Esophagus squamous epithelium (tissue), 5 donors: ENCODE measurements at places on chromosomes 1 and 21.

- DNase-seq = no peak
Measured at GRCh38 chr1:181033799-181034451, at the start of gene MR1. Gene MR1 (plus strand): TSS chr1:181033983. CDS start chr1:181034008, 25 bp downstream.

DNA sequence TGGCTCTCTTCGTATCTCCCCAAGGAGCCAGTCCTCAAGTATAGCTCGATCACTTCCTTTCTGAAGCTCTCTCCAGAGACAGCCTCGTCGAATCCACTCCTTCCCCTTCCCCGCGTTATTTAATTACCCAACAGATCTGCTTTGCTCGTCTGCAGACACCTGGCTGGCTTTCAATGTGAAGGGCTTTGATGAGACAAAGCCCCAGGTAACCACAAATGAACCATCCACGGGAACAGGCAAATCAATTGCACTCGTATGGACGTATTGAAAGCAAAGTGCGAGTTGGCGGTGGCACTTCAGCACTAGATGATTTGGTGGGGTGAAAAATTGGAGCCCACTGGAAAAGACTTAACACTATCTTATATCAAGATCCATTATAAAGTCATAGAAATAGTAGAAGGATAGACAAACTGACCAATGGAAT, 364 bp upstream of the BCAR3 start:
- no peak for DNase-seq

DNA sequence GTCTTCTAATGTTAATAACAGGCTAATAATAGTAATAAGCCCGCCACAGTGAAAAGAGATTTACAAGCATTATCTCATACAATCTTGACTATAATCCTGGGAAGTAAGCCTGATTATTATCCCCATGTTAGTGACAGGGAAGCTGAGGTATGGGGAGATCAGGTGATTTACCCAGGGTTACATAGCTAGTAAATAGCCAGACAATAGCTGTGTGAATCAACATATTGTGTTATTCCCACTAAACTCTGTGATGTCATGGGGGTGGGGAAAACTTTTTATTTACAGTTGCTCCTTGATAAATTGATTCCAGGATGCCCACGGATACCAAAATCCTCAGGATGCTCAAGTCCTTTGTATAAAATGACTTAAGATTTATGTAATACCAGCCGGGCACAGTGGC, 181.9 kb downstream of the LMO4 start:
- DNase-seq = no peak

GRCh38 chr1:5548266-5548665, 444.0 kb downstream of the NPHP4 start:
- DNase-seq = no peak

DNA sequence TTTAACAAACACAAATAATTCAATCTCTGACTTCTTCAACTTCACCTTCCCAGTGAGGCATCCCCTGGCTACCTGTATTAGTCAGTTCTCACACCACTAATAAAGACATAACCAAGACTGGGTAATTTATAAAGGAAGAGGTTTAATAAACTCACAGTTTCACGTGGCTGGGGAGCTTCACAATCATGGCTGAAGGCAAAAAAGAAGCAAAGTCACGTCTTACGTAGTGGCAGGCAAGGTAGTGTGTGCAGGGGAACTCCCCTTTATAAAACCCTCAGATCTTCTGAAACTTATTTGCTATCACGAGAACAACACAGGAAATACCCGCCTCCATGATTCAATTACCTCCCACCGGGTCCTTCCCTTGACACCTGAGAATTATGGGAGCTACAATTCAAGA, 478.5 kb downstream of the ADGRL2 start:
- no peak for DNase-seq

GRCh38 chr1:233744779-233745513, 131.0 kb downstream of the KCNK1 start:
- DNase-seq = no peak

DNA sequence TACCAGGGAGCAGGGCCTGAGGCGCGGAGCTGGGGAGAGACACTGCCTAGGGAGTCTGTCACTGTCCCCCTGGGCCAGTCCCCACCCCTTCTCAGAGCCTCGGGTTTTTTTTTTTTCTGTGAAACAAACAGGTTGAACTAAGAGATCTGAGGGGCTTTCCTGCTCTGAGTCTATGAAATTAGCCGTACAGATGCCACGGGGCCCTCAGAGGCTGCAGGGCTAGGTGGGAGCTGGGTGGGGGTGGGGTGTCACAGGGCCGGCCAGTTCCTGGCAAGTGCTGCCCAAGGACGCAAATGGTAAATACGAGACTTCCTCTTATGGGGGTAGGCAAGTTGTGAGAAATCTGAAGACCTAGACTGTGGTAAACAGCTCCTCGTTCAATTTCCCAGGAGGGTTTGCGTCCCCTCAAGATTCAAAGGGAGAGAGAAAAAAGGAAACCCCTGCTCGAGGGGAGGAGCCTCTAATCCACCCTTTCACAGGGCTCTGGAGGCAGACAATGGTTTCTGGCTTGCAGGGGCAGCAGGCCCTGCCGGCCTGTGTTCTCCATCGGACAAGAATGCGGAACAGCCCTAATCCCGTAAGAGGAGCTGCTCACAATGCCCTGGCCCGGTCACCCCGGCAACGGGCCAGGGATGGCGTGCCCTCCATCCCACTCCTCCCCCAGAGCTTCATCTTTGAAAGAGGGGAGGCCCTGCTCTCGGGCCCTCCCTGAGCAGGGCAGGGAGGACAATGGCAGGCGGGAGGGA, 7.8 kb downstream of the NUAK2 start:
- DNase-seq = no peak

DNA sequence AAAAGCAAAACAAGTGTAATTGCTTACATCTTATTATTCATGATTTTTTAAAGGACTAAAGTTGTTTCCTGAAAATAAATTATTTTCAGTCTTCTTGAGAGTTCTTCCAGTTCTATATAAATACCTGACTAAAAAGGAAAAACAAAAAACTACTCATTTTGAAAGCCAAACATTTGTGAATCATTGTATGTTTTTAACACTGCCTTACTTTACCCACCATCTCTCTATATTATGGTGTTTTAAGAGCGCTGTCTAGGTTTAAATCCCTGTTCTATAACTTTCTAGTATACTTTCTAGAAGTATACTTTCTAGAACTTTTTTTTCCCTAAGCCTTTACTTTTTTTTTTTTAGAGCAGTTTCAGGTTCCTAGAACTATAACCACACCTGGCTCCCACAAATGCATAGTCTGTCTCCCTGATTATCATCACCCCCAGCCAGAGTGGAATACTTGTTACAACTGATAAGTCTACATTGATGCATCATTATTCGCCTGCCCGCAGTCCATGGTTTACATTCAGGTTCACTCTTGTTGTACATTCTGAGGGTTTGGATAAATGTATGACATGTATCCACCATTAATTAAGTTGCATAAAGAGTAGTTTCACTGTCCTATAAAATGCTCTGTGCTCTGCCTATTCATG, 9.8 kb downstream of the RSBN1 start:
- no peak for DNase-seq

DNA sequence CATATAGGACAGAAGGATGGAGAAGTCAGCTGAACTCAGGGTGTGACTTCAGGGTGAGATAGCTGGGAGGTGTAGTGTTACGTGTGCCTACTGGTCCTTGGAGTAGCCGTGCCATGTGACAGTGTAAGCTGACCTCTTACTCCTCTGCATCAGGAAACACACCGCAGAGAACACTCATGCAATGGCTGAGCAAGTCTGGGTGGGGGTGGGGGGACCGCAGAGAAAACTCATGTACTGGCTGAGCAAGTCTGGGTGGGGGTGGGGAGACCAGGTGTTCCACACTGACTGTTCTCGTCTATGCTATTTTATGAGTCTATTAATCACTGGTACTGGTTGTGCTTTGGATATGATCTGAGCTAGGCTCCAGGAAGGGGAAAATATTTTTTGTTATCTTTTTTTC, 233.1 kb downstream of the PAPPA2 start:
- DNase-seq = no peak

- DNase-seq = no peak
Measured at GRCh38 chr1:247540581-247540980, 4.3 kb upstream of the OR2C3 start.

DNA sequence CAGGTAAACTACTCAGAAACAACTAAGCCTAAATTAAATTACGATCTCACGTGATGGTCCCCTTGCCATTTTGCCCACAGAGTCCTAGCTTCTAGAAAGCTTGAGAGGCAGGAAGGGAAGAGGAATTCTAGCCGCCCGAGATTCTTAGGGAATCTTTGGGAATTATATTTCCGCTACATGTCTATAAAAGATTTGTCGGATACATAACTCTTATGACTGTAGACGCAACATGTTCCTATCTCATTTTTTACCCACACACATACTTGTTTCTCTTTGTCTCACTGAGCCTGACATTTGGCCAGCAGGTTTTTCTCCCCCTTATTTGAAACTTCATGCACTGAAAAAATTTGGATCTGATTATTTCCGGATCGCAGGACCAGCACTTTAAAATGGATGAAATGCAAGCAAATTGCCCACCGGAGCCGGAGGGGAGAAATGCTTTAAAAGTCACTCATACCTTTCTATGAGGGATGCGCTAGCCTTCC, 5.5 kb downstream of the GLIS1 start:
- DNase-seq = no peak

GRCh38 chr1:221089273-221089672, 210.0 kb downstream of the HLX start:
- no peak for DNase-seq

GRCh38 chr1:236035681-236036101, 29.2 kb downstream of the NID1 start:
- no peak for DNase-seq

DNA sequence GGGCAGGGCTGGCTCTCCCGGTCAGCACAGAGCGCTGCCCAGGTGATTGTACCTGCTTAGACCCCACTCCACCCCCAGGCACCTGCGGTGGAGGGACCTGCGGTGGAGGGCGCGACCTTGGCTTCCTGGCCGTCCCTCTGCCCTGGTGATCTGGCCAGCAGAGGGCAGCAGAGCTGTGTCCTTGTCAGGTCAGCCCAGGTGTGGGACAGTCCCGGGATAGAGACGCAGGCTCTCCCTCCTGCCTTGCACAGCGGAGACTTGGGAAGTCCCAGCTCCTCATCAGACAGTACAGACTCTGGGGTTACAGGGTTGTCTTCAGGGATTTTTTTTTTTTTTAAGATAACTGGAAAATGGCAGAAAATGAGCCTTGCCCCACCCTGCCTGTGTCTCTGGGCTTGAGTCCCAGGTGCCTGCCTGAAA, 10.0 kb downstream of the SLX9 start:
- no peak for DNase-seq

- no peak for DNase-seq
Measured at GRCh38 chr1:99965646-99966375, 4.0 kb upstream of the SLC35A3 start.

GRCh38 chr1:53658489-53659230, 80.3 kb downstream of the GLIS1 start:
- DNase-seq = no peak

DNA sequence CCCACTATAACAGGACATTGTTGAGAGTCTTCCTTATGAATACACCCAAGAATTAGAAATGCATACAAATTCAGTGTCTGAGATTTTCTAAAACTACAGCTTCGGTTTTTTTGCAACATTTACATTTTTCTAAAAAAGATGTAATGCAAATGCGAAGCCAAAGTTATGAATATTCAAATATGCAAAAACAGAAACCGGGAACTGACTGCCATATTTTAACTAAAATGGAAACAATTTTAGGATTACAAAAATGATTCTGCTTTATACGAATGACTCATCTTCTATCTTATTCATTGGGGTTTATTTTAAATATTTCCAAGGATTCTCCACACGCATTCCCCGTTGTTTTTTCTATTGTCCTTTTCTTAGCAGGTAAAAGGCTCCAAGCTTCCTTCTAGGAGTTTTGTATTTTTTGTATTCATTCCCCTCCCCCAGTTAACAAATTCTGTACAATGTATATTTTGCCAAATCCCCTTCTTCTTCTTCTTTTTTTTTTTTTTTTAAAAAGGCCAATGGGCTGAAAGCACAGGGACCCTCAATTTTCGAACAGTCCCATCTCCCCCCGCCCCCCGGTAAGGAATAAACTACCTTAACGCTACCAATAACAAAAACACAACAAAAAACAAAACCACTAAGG, 1.0 kb downstream of the ARPC5 start:
- DNase-seq = no peak

GRCh38 chr1:111598544-111598943, 21.0 kb upstream of the RAP1A start:
- DNase-seq = no peak

DNA sequence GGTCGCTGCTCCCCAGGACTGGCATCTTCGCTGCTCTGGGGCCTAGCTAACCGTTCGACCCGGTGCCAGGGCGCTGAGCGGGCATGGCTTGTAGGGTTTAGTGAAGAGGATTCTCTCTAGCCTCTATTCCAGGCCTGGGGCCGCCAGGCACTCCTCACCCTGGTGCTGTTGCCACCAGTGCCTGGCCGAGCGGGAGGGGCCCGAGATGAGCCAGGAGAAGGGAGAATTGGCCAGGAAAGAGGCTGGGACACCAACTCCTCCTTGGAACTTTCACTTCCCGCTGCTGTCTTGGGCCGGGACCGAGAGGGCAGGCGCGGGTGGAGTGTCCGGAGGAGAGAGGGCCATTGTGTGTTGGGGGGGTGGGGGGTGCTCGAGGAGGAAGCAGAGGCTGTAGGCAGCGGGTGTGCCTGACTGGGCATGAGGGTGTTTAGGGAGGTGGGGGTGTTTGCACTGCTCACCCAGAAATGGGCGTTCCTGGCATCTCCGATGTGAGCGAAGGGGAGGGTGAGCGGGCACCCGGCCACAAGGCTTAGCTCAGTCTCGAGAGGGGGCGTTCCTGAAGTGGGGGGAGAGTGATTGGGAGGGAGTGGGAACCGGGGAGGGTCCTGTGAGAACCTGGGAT, 772 bp downstream of the ADAM15 start:
- DNase-seq = no peak

DNA sequence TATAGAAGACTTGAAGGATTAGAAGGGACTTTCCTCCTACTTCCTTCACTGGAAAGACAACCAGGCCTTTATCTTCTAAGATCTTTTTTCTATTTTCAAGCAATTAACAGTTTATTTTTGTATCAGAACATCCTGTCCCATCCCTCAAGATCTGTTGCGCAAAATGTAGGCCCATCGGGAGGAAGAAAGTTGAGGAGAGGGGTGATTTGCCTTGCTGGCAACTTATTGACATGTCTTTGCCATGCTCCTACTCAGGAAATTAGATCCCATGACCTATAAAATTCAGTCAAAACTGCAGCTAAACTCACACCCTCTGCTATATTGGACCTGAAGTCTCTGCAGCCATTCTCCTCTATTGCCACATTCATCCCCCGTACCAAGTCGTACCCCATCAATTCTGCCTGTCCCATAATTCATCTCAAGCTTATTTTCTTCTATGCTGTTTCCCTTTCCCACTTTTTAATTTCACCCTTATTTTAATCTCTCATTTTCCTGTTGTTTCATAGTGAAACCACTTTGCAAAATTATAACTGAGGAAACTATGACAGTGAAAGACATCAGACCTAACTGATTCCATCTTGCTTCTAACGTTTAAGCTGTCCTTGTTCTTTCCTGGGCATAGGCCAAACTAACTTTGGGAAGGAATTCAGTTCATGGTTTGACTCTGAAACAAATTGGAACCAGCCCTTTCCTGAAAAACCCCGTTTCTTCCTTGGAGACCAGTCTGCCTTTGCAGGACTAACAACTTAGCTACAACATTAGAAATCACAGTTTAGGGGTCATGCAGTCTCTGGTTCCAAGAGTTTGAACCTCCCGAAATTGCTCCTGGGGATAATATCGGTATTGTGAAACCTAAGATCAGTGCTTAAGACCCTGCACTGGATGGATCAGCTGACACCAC, 195.7 kb upstream of the PTBP2 start:
- no peak for DNase-seq

GRCh38 chr1:246292571-246292970, 214.5 kb downstream of the SMYD3 start:
- no peak for DNase-seq

- DNase-seq = no peak
Measured at GRCh38 chr1:119160866-119161265, 20.4 kb upstream of the WARS2 start.

- DNase-seq = no peak
Measured at GRCh38 chr21:42463861-42464515, 32.0 kb downstream of the RSPH1 start.
